ENCODE measurements at places on chromosomes 11 and 22.

DNA sequence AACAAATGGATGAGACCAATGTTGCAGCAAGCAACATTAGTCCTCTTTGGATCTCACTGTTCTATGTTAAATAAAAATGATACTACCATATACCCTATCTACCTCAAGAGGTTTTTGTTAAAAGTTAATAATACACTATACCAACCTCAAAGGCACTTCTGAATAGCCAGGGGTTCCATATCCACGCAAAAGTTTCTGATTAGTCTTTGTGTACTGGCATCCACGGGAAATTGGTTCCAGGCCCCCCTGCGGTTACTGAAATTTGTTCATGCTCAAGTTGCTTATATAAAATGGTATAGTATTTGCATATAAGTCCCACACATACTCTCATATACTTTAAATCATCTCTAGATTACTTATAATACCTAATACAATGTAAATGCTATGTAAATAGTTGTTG lies 585.7 kb downstream of the INSC start:
- no peak for DNase-seq

GRCh38 chr11:13956988-13957387 lies 5.5 kb upstream of the SPON1 start:
- DNase-seq = no peak

GRCh38 chr11:565921-566509 lies 5.2 kb downstream of the RASSF7 start:
- DNase-seq = no peak

DNA sequence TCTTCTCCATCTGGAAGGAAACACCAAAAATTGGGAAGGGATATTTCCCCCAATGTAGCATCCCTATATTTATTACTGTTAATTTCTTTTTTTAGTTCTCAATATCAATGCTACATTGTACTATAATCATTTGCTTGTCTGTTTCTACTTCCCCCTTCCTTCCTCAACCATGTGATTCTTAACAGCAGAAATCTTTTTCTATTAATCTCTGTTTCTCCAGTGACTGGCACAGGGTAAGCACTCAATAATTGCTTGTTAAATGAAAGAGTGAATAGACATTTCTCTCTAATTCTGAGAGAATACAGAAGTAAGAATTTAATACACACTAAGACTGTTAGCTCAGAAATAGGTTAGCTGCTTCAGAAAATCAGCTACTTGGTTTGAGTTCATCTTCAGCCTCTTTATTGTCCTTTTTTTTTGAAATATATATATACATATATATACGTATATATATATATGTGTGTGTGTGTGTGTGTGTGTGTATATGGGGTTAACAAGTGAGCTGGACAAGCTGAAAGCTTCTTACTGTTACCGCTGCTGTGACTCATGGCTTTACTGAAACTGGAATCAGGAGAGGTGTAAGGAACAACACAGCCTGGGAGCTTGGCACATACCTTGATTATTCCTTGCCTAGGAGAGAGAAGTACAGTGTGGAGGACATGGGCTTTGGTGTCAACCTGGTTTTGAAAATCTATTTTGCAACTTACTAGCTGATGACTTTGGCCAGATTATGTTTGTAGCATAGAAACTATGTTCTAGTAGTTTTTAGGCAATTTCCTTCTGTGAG lies 26.2 kb upstream of the PDE3B start:
- no peak for DNase-seq

DNA sequence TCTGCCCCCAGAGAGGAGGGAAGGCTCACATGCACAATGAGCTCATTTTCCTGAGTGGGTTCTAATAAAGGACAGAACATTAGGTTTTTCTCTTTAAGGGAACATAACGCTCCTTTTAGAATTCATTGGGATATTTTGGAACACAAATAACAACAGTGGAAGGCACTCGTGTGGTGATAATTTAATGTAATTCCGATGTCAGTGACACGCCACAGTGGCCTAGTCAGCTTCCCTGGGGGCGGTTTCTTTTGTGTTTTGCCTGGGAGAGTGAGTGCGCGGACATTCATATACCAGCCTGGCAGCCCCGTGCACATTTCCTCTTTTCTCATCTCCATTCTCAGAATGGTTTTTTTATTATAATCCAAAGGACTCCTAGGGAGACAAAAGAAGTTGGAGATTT lies 41.1 kb downstream of the SEZ6L start:
- DNase-seq = no peak

DNA sequence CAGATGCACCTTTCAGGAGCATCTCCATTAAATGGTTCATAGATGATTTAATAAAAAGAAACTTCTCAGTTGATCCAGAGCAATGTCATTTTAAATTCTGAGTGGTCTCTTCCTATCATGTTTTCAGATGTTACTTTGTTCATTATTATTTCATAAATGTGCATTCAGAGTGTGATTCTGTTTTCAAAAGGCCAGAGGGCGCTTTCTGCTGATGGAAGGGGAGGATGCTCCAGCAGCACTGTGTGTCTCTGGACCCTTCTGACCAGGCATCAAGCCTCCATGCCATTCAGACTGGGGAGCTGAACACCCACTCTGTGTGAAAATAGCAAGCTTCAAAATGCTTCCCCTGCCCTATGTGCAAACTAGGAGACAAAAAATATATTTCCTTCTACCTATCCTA lies 23.9 kb upstream of the CRTAM start:
- no peak for DNase-seq

GRCh38 chr22:28222571-28222970 lies 303.5 kb upstream of the PITPNB start:
- no peak for DNase-seq

DNA sequence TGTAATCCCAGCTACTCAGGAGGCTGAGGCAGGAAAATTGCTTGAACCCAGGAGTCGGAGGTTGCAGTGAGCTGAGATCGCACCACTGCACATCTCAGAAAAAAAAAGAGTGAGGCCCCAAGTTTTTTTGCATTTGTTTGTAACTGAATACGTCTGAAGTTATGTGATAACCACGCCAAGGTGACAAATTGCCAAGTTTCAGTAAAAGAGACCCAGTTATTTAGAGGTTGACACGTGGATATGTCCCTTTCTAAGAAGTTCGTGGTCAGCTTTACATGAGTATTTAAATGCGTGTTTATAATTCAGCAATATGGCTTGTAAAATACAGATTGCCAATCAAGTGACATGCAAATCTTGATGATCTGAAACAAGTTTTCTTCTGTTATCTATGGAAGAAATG lies 8.0 kb downstream of the PPARA start:
- no peak for DNase-seq

GRCh38 chr11:111419181-111419580 lies 40.1 kb upstream of the POU2AF1 start:
- no peak for DNase-seq

- no peak for DNase-seq
These were observed 123.6 kb downstream of the EHF start for GRCh38 chr11:34744511-34744910.

GRCh38 chr11:120586072-120586471 lies 74.5 kb downstream of the GRIK4 start:
- no peak for DNase-seq

DNA sequence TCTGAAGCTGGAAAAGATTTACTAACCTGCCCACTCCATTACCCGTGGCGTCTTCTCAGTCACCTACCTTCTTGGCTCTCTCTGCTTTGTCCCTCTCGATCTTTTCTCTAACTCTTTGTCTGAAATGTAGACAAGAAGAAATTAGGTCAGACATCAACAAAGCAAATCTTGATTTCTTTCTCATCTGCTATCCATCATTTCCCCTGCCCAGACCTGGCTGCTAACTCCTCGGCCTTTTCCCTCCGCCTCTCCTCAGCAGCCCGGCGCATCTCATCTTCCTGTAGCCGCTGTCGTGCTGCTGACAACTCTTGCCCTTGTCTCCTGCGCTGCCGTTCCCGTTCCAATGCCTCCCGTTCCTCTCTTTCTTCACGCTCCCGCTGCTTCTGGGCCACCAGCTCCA lies 1.2 kb downstream of the UBXN1 start:
- no peak for DNase-seq

- DNase-seq = no peak
These were observed 368.4 kb downstream of the BUD13 start for GRCh38 chr11:116404462-116404798.

DNA sequence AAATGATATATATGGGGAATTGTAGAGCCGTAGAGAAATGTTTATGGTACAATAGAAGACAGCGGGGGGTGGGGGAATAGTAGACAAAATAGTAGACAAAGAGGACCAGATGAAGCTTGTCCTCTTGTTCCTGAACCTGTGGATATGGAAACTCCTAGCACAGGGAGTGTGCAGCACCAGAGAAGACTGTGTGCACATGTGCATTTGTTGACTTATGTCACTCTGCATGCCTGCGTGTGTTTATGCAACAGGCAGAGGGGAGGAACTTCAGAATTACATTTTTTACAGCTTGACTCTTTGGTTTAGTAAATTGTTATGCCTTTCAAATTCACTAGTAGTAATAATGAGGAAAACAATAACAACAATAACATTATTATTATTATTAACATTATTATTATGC lies 36.0 kb downstream of the TENM4 start:
- DNase-seq = no peak

DNA sequence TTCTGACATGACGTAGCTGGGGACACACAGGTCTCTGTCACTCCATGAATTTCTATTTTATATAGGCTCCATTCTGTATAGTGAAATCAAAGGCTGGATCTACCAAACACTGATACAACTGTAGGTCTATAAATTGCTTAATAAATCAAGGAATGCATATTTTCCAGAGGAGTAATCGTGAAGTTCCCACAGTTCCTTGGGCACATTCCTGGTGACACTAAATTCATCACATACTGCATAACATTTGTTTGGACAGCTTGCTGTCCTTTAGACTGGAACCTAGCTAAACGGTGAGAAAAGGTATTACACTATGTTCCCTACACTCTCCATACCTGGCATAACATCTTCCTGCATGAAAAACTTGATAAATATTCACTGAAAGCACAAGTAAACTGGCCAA lies 41.6 kb upstream of the UCP3 start:
- DNase-seq = no peak

DNA sequence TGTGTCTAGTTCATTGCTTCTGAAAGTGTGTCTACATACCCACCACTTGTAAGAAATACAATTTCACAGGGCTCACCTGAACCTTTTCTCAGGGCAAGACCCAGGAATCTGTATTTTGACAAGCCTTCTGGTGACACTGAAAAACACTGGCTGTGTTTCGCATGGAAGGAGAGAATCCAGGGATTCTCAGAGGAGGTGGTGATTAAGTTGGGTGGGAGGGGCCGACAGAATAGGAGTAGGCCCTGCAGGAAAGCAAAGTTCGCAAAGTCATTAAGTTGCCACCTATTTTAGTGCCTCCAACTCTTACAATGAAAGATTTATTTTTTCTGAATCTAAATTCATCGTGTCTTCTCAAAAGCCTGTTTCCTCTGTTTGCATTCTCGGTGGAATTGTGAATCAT lies 186.8 kb downstream of the FAT3 start:
- no peak for DNase-seq

DNA sequence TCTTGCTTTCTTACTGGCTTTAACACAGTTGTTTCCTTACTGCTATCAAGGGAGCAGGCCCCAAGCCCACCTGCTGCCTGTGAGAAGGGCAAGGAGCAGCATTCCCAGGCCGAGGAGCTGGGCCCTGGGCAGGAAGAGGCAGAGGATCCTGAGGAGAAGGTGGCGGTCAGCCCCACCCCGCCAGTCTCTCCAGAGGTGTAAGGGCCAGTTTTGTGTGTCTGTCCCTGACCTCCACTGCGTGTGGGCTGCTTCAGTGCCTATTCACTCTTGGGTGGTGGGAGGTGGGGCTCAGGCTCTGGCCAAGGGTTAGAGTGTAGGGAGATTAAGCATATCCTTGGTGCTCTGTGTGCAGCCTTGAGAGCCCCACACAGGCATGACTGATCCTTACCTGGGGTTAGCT lies 55.1 kb downstream of the CEP164 start:
- no peak for DNase-seq

DNA sequence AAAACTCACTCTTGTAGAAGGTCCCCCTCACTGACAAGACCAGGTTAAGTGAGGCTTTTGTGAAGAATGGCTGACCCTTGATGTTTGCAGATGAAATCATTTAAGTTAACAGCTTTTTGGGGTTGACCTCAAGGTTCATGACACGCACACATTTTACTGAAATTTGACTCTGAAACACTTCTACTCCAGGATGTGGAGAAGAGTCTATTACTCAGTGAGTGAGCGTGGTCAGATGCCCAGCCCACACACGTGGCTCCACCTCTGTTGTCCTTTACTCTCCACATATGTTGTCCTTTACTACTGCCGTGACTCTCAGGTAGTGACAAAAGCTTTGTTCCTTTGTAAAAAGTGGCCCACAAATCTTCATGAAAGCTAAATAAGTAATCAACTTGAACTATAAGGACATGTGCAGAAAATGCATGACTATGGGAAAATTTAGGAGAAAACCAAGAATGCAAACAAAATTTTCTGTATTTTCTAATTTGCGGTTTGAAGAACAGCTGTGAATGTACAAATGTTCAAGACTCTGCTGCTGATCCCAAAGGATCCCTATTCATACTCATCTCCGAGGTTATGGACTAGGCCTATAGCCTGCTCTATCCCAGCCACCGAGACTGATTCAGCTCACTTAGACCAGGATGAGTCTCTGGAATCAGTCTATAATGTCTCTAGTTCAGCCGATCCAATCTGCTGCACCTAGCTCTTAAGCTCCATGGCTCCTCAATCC lies 22.4 kb downstream of the XRRA1 start:
- no peak for DNase-seq

DNA sequence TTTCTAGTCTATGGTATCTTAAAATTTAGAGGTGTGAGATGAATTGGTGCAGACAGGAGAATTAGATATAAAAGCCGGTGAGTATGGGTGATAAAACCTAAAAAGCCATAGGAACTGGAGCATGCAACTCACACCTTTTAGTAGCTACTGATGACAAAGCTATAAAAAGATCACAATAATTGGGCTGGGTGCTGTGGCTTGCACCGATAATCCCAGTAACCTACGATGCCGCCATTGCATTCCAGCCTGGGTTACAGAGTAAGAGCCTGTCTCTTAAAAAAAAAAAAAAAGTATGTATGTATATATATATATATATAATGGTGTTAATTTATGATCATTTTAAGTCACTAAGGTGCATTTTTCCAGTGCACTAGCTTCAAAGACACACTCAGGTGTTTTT lies 17.2 kb downstream of the WEE1 start:
- DNase-seq = no peak

DNA sequence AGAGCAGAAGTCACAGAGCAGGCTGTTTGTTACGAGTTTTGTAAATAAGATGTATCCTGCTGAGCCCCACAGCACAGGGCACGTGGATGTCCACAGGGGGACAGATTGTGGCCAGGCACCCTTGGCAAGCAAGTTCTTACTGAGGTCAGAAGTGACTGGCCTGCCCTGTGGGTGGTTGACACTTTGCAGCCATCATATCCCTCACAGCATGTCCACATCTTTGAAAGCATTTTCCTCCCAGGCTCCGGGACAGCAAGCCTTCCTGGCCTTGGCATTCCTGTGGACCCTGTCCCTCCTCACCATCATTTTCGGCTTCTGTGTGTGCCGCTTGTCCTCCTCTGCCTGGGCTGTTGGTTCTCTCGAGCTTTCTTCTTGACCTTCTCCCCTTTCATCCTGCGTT lies 189.5 kb downstream of the TBC1D22A start:
- DNase-seq = no peak

- peak; percentile 72 for DNase-seq
These were observed 26.8 kb downstream of the RPL3 start for GRCh38 chr22:39292561-39293074.

- no peak for DNase-seq
These were observed 1.6 kb downstream of the CASP1 start for GRCh38 chr11:105033343-105033742.

Measured in left kidney (tissue), 8 donors.